ENCODE measurements at places on chromosomes 16 and 17. TPM values are rescaled to one million over a fixed set of nuclear protein-coding genes. Genes with fewer than 3 reads are reported as not detected.

DNA sequence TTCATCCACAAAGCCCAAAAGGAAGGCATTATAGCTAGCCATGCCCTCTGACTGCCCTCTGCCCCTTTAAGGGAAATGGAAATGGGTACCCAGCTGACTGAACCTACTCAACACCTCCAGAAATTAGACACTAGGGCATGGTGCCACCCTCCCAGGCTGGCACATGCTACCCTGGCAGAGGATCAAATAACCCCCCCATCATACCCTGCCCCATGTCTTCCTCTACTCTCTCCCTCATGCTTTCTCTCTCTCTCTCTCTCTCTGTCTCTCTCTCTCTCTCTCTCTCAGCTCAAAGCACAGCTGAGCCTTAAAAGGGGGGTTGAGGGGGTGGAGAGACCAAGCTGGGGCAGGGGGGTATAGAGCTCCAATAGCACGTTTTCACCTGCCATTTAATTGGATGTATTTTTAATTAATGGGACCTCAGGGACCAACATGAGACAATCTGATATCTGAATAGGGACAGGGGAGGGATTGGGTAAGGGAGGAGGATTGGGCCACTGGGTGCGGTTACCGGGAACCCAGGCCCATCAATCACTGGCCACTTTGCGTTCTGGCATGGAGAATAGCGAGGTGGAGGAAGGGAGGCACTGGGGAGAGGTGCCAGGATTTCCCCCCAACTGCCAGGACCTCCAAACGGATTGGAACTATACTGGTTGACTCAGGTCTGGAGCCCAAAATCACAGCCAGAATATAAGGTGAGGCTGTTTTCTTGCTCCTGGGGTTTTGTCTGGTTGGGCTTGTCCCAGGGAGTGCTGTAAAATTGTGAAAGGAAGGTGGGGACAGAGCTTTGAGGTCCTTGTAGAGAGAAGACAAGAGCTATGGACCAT is 57.8 kb downstream of the NEUROD2 start:
- no peak for DNase-seq

DNA sequence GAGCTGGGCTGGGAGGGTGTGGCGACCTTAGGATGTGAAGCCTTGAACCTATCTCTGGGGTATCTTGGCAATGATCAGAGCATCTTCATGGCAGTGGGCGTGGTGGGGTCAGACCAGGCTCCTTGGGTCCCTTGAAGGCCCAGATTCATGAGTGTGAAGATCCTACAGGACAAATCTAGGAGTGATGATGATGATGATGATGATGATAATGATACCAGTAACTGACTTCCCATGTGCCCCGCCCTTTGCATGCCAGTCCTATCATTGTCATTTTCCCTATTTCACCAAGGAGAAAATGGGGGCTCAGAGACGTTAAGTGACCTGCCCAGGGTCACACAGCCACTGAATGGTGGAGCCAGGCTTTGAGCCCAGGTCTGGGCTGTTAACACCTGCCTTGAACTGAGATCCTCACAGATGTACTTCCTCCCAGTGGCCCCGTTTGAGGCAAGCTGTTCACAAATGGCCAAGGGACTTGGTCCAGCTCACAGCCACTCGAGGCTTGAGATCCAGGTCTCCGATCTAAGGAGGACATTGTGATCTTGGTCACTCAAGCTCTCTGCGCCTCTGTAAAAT is 13.4 kb downstream of the SLC12A3 start:
- no peak for DNase-seq

GRCh38 chr17:35923609-35924114 is 6.9 kb downstream of the RDM1 start:
- DNase-seq = no peak

DNA sequence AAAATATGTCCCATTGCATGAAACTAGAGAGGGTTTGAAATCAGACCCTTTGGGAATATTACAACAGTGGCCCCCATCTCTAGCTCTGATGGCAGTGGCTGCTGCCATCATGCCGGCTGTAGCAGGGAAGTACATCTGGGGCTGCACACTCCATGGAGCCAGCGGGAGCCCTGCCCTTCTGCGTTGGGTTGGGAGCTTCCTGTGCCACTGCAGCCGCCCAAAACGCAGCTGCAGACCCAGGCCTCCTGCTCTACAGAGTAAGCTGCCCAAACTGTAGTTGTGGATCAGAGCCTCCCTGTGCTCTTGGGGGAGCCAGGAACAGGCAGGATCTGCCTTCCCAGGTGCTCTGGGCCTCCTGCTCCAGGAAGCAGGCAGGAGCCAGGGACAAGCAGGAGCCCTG is 450.0 kb downstream of the HS3ST3B1 start:
- DNase-seq = no peak

DNA sequence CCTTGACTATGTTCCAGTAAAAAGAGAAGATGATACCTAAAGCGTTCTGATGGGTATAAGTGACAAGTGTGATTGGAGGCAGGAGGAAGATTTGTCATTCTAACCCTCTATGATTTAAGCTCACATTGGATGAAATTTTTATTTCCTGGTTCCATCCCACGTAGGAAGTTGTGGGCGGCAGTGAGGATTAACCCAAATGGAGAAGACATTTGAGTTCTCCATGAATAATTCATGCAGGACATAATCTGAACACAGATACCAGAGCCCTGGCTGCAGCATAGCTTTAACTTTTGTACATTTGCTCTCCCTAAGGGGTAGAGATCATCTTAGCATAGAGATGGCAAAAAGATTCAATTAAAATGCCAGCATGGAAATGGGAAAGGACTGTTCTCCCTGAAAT is 146.3 kb downstream of the SLC39A11 start:
- no peak for DNase-seq

- DNase-seq = no peak
Observed at GRCh38 chr17:15457723-15458094, 9.7 kb downstream of the CDRT4 start.

DNA sequence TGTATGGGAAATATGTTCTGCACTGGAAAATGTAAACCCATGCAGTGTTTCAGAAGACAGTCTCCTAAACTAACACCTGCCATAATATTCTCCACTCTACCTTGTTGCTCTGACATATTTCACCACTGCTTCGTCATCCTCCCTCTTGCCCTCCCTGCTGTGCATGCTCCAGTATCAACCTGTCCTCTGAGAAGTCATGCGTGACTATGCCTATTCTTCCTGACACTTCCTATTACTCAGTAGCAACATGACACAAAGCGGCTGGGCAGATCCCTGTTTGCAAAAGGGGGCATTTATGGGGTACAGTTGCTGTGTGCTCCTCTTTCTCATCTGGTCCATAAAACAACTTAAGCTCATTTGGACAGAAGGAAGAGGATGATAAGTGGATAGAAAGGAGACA is 805.6 kb upstream of the EEF2KMT start:
- DNase-seq = no peak

- DNase-seq = no peak
Observed at GRCh38 chr17:17315142-17315821, 12.1 kb downstream of the NT5M start.

DNA sequence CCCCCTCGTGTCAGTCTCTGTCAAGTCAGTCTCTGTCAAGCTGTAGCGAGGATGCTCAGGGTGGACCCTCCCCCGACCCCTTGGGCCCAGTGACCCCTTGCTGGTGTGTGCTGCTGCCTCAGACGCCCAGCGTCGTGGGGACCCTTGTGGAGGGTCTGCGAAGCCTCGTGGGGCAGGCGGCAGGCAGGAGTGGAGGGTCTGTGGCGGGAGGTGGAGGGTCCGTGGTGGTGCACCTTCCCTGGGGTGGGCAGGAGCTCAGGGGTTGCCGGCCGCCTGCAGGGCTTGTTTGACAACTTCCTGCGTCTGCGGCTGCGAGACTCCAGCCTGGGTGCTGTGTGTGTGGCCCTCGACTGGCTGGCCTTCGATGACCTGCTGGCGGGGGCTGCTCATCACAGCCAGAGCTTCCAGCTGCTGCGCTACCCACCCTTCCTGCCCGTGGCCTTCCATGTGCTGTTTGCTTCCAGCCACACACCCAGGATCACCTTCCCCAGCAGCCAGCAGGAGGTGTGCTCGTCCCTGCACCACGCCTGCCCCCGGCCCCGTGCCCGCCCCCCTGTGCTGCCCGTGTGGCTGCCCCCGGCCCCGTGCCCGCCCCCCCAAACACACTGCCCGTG is 5.6 kb downstream of the GNG13 start:
- DNase-seq = no peak

DNA sequence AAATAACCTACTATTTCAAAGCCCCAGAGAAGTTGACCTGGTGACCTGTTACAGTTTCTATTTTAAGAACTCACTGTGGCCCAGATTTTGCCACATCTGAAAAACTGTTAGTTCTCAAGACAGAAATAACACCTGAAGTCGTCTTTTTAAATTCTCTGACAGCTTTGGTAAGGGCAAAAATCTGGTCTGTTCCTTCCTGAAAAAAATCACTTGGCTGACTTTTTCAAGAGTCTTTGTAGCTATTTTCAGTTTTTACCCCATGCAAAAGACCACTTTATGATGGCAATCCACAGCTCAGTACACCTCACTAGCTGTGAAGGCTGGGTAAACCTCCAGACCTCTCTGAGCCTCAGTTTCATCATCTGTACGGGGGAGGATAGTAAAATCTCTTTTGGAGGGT is 60.7 kb upstream of the SREBF1 start:
- no peak for DNase-seq

DNA sequence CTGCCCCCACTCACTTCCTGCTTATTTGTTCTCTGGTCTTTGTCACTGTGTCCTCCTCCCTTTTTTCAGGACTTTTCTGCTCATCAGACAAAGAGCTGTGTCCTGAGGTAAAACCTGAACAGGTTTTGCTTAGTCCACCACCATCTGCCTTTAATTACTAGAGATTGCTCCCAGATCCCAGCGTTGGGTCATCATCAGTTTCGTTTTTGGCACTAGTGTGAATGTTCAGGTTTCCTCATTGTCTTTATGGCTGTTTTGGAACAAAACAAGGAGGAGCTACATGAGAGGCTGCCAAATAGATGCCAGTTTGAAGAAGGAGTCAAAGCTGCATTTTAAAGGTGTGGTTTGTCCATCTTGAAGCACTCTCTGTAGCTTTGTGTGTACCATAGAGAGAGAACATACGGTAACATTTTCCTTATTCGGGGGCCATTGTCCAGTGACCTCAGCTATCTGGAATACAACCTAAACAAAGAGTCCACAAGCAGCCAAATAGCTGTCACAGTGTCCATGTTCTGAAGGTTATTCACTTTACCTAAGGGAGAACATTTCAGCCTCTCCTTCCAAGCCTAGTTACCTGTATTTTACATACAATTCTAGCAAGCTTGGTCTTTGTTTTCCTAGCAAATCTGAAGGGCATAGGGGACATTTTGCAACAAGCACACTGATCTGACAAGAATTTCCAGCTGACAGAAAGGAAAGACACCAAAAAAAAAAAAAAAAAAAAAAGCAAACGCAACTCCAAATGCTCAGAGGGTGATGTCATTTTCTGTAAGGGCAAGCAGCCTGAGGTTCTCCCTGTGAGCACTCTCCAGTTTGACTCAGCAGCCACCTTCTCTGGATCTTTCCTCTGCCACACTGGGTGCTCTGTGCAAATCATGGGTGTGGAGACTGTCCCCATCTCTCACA is 196.1 kb downstream of the NTN1 start:
- DNase-seq = no peak

DNA sequence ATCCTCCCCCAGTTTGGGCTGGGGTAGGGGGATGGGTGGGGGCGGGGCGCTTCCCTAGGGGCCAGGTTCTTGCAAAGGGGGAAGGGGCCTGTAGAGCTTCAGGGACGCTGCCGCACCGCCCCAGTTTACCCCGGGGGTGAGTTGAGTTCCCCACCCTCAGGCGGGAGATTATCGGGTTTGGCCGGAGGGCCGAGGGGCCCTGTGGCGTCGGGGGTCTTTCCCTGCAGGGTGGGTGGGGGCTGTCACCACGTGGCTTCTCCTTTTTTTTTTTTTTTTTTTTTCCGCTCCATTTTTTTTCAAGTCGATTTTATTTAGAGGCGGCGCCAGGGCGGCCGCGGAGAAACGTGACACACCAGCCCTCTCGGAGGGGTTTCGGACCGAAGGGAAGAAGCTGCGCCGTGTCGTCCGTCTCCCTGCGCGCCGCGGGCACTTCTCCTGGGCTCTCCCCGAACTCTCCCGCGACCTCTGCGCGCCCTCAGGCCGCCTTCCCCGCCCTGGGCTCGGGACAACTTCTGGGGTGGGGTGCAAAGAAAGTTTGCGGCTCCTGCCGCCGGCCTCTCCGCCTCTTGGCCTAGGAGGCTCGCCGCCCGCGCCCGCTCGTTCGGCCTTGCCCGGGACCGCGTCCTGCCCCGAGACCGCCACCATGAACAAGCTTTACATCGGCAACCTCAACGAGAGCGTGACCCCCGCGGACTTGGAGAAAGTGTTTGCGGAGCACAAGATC is at the start of gene IGF2BP1:
Gene IGF2BP1, plus strand, starts transcription at position 283 of the 724 bp plus-strand sequence. Its CDS starts 361 bp downstream, at position 644.
- DNase-seq = peak; percentile 18

GRCh38 chr16:89953671-89954406 is 5.3 kb downstream of the DEF8 start:
- DNase-seq = no peak

DNA sequence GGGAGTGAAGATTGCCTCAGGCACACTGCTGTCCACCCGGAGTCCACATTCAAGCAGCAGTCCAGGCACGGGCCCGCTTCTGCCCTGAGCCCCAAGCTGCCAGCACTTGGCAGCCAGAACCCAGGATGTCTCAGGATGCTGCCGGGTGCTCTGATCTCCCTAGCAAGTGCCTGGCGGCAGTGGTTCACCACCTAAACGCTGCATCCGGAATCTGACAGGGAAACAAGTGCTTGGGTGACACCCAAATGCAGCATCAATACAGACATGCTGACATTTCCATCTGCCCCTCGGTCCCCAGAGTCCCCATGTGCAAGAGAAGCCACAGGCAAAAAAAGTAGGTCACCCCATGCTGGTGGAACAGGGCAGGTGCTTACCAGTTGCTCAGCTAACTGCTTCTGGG is 197.1 kb upstream of the RPL38 start:
- no peak for DNase-seq

DNA sequence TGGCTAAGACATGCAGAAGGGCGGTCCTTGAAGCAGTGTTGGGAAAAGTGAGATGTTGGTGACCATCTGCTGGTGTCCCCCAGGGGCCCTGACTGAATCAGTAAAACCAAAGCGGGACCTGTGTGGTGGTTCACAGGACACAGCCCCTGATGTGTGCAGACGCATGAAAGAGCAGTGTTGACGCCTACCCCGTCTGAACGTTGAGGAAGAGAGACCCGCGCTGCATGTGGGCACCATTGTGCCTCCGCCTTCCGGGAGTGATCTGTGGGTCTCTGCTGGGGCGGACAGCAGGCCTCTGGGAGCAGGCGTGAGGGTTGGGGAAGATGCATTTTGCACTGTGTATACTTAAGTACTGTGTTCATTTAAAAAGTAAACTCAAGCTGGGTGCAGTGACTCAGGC is 31.6 kb downstream of the MGRN1 start:
- no peak for DNase-seq

DNA sequence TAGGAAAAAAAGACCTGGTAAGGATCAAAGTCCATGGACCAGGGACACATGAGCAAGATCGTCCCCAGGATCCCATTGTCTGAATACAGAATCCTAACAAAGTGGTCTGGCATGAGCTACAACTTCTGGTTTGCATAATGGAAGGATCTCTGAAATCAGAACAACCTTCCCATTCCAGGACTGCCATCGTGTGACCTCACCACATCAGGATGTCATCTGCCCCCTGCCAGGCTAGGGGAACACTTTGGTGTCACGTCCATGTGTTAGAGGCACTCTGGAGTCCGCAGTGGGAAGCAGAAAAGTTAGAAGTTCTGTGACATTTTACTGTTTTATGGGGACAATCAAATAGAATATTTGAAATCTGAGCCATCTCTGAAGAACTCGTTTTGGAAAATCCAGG is 160.7 kb downstream of the RGS9 start:
- no peak for DNase-seq

The STH gene
- not detected for total RNA-seq

The CD300LD gene
- total RNA-seq = not detected

The VTN gene
- total RNA-seq = 0.35 TPM

Data from activated naive CD8-positive, alpha-beta T cell treated with anti-CD3 and anti-CD28 coated beads for 36 hours (primary cell).